Hematopoietic multipotent progenitor cell treated with erythropoietin and hydrocortisone succinate and interleukin-3 and kit ligand, for 4 days (in vitro differentiated cells): ENCODE measurements at places on chromosomes 6 and 20.

DNA sequence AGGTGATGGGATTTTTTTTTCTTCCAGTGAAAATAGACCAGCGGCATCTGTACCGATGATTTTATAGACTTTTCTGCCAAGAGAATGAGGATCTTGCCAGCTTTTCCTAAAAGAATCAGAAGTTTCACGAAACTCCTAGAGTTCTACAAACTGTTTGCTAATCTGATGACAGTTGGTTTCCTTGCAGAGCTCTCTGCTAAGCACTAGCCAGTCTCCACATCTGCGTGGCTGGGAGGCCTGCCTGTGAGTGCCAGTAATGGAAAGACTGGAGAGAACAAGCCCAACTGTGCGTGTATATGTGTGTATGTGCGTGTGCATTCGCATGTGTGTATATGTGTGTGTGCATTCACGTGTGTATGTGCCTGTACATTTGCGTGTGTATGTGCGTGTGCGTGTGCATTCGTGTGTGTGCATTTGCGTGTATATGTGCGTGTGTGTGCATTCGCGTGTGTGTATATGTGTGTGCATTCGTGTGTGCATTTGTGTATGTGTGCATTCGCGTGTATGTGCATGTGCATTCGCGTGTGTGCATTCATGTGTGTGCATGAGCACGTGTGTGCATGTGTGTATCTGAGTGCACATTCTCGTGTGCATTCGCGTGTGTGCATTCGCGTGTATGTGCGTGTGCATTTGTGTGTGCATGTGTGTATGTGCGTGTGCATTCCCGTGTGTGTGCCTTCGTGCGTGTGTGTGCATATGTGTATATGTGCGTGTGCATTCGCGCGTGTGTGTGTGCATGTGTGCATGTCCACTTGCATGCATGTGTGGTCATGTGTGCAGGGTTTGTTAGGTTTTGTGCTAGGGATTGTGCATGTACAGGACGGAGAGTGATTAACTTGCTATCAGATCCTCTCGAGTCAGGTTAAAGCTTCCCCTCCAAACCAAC, 379.4 kb downstream of the TAF4 start:
- no peak for DNase-seq

GRCh38 chr20:58647162-58647795, 3.8 kb upstream of the STX16 start:
- peak; percentile 27 for DNase-seq

- DNase-seq, result no peak
Measured at GRCh38 chr6:53428886-53429285, 80.1 kb upstream of the ELOVL5 start.

- no peak for DNase-seq
Measured at GRCh38 chr6:142822383-142822782, 122.6 kb downstream of the HIVEP2 start.

- no peak for DNase-seq
Measured at GRCh38 chr20:3629893-3630292, 33.3 kb downstream of the GFRA4 start.

DNA sequence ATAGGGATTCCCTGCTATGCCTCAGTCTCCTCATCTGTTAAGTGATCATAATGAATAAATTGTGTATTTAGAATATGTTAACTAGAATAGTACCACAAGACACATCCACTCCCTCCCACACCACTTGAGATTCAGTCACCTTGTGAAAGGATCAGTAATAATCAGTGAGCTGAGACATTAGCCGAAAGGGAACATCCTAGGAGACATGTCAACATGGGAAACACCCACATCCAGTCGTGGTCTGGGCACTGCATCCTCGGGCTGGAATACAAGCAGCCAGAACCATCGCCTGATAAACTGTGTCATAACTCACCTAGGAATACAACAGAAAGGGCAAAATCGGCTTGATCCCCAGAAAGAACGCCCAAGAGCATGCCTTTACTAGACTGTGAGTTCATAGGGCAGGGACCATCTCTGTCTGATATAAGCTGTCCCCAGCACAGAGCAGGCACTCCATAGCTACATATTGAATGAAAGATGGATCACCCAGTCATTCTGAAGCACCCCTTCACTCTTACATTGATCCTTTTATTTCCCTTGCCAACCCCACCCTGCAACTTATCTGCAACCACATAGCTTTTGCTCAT, 23.9 kb downstream of the RIPOR2 start:
- DNase-seq, result no peak
